Right forelimb (tissue), 1 donor: ENCODE measurements at places on chromosomes 5 and 9.

DNA sequence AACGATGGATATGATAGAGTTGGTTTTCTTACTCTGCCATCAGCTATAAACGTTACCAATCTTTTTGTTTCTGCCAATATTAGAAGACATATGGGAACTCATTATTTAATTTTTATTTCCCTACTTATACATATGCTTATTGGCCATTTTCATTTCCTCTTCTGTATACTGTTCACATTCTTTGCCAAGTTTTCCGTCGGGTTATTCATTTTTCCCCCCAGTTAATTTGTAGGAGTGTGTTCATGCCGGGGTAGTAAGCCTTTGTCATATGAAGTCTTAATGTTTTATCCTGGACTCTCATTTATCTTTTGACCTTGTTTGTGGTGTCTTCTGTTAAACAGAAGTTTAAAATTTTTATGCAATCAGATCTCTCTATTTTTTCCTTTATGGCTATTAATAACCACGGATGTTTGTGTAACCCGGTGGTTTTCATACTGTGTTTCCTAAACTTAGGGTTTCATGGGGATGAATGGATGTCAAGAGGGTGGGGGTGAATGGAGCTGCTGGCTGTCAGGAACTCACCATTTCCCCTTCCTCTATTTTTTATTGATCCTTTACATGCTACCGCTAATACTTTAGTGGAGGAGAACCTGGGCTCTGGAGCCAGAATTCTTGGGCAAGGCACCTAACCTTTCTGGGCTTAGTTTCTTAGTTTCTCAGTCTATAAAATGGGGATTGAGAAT is 42.5 kb upstream of the PPARGC1B start:
- no peak for DNase-seq

DNA sequence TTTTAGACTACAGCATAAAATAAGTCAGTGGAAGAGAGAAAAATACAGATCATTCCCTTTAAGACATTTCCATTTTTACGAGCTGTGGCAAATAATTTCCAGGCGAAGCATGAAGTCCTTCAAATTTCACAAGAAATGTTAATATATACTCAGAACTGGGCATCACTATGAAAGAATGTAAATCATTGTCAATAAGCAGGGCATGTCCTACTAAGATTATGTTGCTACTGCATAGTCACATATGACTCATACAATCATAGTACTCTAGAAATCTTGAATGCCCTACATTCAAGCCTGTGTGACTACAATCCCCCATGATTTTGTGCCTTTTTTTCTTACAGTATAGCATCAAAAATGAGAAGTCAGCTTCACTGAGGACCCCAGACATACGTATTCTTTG is 485.2 kb upstream of the FTMT start:
- no peak for DNase-seq

DNA sequence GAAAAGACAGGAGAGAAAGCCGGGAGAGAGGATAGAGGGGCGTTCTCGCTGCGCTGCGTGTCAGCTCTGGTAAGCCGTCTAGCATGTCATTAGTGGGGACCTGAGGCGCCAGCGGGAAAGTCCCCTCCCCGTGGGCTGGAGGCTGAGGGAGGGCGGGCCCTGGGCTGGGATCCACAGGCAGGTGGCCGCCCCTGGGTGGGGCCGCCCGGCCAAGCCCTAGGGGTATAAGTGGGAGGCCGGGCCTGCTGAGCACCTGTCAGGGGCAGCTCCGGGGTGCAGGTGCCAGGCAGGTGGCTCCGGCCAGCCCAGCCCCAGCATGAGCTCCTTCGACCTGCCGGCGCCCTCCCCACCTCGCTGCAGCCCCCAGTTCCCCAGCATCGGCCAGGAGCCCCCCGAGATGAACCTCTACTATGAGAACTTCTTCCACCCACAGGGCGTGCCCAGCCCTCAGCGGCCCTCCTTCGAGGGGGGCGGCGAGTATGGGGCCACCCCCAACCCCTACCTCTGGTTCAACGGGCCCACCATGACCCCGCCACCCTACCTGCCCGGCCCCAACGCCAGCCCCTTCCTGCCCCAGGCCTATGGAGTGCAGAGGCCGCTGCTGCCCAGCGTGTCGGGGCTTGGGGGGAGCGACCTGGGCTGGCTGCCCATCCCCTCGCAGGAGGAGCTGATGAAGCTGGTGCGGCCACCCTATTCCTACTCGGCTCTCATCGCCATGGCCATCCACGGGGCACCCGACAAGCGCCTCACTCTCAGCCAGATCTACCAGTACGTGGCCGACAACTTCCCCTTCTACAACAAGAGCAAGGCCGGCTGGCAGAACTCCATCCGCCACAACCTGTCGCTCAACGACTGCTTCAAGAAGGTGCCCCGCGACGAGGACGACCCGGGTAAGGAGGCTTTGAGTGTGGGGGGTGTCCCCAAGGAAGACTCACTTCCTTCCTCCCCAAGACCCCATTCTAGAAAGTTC is at the start of gene FOXI1:
Gene FOXI1, plus strand, starts transcription at position 256 of the 970 bp plus-strand sequence. Its CDS starts 61 bp downstream, at position 317.
- DNase-seq: no peak

GRCh38 chr9:123620239-123620638 is 264.2 kb downstream of the CRB2 start:
- no peak for DNase-seq

GRCh38 chr5:10565785-10566542 is 2.1 kb downstream of the ANKRD33B start:
- DNase-seq: no peak

- no peak for DNase-seq
These were observed 52.7 kb downstream of the WNK2 start for GRCh38 chr9:93236541-93237206.

GRCh38 chr9:26462751-26463150 is 429.9 kb downstream of the CAAP1 start:
- DNase-seq: no peak

DNA sequence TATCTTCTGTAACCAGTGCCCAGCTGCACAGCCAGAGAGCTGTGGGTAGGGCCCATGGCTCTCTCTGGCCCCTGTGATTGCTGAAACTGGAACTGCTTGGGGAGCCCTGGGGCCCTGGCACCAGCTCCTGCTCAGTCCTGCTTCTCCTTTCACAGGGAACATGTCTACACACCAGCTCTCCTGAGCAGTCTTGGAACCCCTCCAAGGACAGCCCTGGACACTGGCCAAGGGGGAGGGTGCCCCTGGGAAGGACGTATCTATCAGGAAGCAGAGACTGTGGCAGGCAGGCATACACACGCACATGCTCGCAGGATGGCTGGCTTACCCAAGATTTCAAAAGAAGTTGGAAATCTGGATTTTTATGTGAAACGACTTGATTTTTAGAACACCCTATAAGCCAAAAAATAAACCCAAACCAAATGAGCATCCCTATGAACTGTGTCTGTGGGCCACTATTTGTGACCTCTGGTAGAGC is 8.8 kb upstream of the TRAF1 start:
- peak; percentile 94 for DNase-seq

- DNase-seq: no peak
These were observed 13.2 kb downstream of the ATOX1 start for GRCh38 chr5:151745071-151745705.

GRCh38 chr5:36855141-36855495 is 21.5 kb upstream of the NIPBL start:
- DNase-seq: no peak

- no peak for DNase-seq
These were observed 95.3 kb upstream of the ITGA2 start for GRCh38 chr5:52893863-52894262.

- peak; percentile 37 for DNase-seq
These were observed 12.8 kb downstream of the PDLIM4 start for GRCh38 chr5:132270335-132270665.

- DNase-seq: no peak
These were observed 14.2 kb downstream of the SLIT3 start for GRCh38 chr5:169286572-169287300.

GRCh38 chr9:33425128-33425533 is 22.3 kb downstream of the AQP3 start:
- no peak for DNase-seq

DNA sequence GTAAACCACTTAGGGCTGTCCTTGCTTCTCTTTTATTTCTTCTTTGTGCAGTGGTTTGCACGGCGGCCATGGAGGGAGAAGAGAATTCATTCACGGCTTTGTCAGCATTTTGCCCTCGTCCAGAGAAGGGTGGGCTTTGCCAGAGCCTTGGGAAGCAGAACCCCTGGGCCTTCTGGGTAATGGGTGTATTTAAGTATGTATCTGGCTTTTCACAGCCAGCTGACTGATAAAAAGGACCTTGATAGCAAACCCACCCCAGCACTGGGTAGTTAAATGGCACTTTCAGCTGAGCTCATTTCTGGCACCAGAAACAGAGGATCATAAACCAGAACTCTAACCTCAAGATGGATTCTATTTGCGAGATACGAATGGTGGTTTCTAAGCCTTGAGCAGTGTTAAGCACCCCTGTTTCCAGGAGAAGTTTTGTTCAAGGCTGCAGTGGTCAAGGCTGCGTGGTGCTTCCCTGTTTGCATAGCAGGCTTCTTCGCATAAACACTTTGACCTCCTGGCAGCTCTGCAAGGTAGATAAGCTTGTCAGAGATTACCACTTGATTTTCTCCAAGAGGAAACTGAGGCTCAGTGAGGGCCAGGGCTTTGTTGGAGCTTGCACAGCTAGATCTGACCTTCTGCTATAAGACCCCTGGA is 441.6 kb upstream of the KLF4 start:
- DNase-seq: no peak

GRCh38 chr5:132488590-132488989 is 2.0 kb downstream of the IRF1 start:
- no peak for DNase-seq

DNA sequence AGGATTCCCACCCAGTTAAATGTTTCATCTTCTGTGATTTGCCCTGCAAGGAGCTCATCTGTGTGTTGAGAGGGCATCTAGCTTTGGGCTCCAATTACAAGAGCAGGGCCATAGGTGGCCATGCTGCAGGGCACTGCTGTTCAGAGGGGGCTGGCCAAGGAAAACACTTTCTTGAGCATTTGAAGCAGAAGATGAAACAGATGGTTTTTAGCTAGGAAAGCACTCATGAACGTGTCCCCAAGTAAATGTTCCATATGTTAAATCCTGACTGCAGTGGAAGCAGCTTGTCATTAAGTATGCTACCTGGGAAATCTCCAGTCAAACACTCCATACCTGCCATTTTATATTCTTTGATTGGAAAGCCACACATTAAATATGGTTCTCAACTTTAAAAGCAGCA is 176.6 kb downstream of the FBXL7 start:
- no peak for DNase-seq

GRCh38 chr5:117463881-117464570 is 889.4 kb upstream of the SEMA6A start:
- no peak for DNase-seq

DNA sequence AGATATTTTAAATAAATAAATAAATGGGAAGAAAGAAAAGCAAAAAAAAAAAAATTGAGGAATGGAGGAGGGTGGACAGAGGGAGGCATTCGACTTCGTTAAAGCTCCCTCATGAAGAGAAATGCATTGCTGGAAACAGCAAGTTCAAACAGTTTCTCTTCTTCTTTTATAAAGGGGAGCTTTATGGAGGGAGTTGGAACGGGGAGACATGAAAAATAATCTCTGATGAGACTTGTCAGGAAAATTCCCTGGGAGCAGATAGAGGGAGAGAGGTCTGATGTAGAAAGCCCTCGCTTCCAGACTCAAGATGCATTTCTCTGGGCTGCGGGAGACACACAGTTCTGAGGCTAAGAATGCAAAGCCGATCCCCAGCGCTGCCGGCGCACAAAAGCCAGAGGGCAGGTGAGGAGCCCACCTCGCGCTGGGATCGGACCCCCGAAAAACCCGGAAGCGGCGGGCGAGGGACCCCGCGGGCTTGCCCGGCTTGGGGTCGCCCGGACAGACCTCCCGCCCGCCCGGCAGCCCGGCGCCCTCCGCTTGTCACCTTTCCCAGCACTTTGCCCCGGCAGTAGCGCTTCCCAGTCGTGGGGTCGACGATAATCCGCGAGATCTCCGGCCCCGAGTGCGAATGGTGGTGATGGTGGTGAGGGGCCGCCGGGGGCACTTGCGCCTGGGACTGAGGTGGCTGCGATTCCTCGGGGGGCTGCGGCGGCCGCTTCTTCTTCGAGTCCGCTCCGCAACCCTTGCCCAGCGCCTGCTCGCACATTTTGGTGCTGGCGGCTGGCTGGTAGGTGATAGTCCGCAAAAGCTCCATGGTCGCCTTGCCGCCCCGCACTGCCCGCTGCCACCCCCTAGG is 512 bp downstream of the PLK2 start:
- DNase-seq: no peak

- DNase-seq: no peak
These were observed 66.3 kb downstream of the PSAT1 start for GRCh38 chr9:78363221-78363620.

DNA sequence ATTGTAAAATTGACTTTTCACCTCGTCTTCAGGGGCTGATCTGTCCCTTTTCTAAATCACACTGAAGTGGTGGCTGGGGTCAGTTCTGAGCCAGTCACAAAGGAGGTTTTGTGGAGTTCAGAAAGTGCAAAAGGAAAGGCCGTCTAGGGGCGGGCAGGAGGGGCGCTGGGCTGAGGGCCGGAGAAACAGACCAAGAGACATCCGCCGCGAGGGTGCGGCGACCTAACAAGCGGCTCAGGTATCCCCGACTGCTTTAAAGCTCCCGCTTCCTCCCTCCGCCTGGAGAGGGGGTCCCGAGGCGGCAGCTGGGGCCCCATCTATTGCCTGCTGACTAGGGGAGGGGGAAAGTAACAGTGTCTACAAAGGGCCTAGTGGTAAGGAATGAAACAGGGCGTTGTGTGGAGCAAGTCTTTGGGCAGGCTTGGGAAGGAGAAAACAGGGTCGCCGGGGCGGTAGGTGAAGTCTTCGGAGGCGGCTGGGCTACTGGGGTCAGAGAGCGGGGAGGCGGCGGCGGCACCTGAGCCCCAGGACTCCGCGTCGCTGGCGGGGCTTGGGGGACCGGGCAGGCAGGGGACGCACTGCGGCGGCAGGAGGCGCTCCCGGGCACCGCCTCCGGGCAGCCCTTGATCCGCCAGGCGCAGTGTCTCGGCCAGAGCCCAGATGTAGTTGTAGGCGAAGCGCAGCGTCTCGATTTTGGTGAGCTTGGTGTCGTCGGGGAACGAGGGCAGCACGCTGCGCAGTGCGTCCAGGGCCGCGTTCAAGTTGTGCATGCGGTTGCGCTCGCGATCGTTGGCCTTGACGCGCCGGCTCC is 950 bp downstream of the NEUROG1 start:
- no peak for DNase-seq

GRCh38 chr5:56172241-56172640 is 60.9 kb downstream of the ANKRD55 start:
- DNase-seq: no peak

DNA sequence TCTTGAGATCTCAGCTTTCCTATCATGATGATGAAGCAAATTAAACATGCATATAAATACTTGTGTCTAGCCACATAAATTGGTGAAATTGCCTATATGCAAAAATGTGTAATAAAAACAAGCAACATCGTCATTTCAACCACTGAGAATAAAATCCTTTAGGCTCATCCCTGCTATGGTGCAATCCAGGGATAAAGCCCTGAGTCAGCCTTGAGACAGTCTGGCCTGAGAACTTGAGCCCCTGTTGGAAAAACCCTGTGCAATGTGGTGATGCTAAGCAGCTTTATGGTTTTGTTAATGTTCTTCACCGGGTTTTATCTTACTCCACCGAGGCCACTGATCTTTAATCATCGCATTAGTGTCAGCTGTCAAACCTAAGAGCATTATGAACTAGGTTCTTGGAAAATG is 170.5 kb downstream of the DCP2 start:
- no peak for DNase-seq
